Activated naive CD8-positive, alpha-beta T cell treated with anti-CD3 and anti-CD28 coated beads, Interleukin-2, amount 10 ng/mL, durations not matched to agents 7 days and 5 days (primary cell): ENCODE measurements at places on chromosomes 11 and 22. TPM values are rescaled to one million over a fixed set of nuclear protein-coding genes. Genes with fewer than 3 reads are reported as not detected.

DNA sequence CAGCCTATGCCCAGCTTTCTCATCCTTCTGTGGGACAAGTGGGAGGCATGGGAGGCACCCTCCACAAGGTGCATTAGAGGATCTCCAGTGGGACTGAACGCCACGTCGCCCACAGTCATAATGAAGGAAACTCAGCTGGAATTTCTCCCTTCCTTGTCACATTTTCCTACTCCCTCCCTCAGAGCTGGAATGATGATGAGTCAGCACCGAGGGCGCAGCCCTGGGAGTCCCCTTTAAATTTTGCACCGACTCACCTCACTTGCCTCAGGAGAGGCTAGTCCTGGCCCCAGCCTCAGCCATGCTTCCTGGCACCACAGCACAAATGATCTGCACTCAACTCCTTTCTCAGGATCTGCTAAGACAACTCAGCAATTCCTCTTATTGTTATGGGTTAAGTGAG is 34.3 kb downstream of the DBX1 start:
- no peak overlapping the region for H3K27ac ChIP-seq
- DNase-seq = no peak
- H3K36me3 ChIP-seq = no peaks in the 10 kb centered on the region
- H3K27me3 ChIP-seq = peaks cover 17% of the 10 kb centered on the region

DNA sequence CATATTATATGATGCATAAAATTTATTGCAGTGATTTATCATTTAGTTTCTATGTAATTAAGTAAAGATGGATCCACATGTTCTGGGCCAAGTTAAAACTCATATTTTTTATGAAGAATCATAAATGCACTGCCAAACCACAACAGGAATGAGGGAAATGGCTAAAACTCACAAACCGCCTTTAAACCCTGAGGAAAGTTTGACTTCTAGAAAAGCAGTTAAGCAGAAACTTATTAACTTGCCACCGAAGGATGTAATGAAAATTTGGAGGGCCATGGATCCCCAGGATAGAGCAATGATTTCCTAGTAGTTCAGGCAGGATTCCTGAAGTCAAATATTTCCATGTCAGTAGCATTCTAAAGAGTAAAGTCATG is 218.3 kb upstream of the CTSC start:
- H3K27ac ChIP-seq = no peak overlapping the region
- no peaks in the 10 kb centered on the region for H3K4me1 ChIP-seq
- no peaks in the 10 kb centered on the region for H3K36me3 ChIP-seq
- H3K27me3 ChIP-seq = peaks cover 6% of the 10 kb centered on the region
- no peak overlapping the region for H3K4me3 ChIP-seq

DNA sequence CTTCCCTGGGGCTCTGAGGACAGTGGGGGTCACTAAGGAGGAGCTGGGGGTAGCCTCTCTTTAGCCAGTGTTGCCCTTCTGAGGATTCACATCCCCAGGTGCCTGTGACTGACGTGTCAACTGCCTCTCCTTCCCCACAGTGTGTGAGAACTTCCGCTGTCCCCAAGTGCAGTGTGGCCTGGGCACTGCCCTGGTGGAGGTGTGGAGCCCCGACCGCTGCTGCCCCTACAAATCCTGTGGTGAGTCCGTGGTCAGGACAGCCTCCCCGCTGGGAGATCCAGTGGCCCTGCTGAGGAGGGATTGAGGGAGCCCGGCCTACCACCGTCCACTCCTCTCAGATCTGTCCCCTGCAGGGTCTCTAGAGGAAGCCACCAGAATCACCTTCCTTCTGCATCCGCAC is 81.1 kb upstream of the MYOD1 start:
- no peak overlapping the region for H3K27ac ChIP-seq
- H3K4me3 ChIP-seq = no peak overlapping the region
- DNase-seq = no peak
- peaks cover 4% of the 10 kb centered on the region for H3K27me3 ChIP-seq

DNA sequence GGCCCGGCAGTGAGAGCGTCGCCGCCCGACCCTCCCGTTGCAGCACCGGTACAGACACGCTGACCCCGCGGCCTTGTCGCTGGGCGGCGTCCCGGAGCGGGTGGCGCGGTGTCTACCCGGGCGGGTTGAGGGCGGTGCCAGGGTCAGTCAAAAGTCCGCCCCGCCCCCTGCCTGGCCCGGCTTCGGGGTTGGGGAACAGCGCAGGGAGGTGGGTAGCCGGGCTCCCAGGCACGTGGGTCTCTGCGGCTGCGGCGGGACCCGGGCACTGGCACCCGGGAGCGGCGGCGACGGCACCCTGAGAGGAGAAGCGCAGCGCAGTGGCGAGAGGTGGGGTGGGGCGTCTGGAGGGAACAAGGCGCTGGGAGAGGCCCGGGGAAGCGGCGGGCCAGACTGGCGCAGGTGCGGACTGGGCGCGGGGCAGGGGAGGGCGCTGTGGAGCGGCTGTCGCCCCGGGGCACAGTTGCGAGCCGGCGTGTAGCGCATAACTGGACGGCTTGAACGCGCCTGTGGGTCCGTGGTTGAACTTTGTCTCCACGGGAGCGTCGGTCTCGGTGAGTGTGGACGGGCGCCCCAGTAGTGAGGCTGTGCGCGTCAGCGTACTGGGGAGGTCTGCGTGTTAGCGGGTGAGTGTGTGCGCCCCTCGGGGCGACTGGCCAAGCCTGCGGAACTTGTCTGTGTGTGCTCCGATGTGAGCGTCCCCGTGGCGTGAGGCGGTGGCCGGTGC is at the start of gene P2RY2:
P2RY2 (plus strand) TSS at position 176 of the 724 bp plus-strand sequence. CDS start 15,879 bp downstream, outside the sequence.
- H3K27ac ChIP-seq = no peak within 1 kb of the TSS
- H3K4me3 ChIP-seq = peak within 1 kb of the TSS; percentile 52
- H3K4me1 ChIP-seq = peaks cover 4% of the 10 kb centered on the region
- H3K36me3 ChIP-seq = no peaks in the 10 kb centered on the region
- H3K27me3 ChIP-seq = peaks cover 40% of the 10 kb centered on the region
- peak; percentile 67 for DNase-seq

GRCh38 chr11:121389651-121390050 is 62.5 kb upstream of the SORL1 start:
- H3K4me3 ChIP-seq = no peak overlapping the region
- peaks cover 3% of the 10 kb centered on the region for H3K27me3 ChIP-seq

DNA sequence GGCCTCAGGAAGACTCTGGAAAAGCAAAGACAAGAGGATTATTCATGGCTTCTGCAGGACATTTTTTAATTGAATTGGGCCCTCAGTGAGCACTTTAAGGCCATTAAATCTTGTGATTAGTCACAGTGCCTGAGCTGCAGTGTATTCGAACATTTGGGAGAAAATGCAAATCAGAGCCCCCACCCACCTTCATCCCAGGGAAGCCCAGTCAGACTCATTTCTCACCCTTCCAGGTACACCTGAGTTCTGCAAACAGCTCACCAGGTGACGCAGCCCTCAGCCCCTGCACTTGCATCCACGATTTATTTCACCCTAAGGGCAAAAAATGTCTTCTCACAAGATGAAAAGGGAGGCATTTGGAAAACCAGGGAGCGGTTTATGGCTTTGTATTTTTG is 128.7 kb downstream of the MPPED1 start:
- H3K4me3 ChIP-seq = no peak overlapping the region
- no peak overlapping the region for H3K27ac ChIP-seq
- peaks cover 3% of the 10 kb centered on the region for H3K27me3 ChIP-seq
- no peaks in the 10 kb centered on the region for H3K36me3 ChIP-seq
- DNase-seq = no peak

DNA sequence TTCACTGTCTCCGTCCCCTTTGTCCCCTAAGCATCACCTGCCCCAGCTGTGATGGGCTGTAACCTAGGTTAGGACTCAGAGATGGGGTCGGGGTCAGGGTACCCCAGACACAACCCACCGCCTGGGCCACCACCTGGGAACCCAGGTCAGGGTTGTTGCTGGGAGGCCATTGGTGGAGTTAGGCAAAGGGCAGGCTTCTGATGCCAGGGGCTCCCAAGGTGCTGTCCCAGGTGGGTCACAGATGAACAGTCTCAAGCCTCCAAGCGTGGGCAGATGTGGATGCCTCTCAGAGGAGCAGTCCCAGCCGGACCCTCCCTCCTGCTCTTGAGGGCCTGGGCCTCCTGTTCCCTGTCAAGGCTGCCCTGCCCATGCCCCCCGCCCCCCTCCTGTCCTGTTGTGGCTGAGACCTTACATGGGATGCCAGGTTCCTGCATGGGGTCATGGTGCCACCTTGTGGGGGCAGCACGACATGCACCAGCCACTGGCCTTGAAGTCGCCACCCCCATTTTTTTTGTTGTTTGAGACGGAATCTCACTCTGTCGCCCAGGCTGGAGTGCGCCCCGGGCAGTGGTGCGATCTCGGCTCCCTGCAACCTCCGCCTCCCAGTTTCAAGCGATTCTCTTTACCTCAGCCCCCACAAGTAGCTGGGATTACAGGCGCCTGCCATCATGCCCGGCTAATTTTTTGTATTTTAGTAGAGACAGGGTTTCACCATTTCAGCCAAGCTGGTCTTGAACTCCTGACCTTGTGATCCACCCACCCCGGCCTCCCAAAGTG is 12.1 kb downstream of the GATD1 start:
- H3K4me1 ChIP-seq = no peaks in the 10 kb centered on the region
- no peak overlapping the region for H3K27ac ChIP-seq
- peaks cover 3% of the 10 kb centered on the region for H3K36me3 ChIP-seq
- H3K27me3 ChIP-seq = no peaks in the 10 kb centered on the region
- peak; percentile 69 for DNase-seq

GRCh38 chr11:46553814-46554212 is 40.0 kb downstream of the AMBRA1 start:
- no peak overlapping the region for H3K4me3 ChIP-seq
- H3K27me3 ChIP-seq = peaks cover 2% of the 10 kb centered on the region
- H3K27ac ChIP-seq = no peak overlapping the region
- peaks cover 18% of the 10 kb centered on the region for H3K36me3 ChIP-seq

- H3K27ac ChIP-seq = no peak overlapping the region
- peaks cover 5% of the 10 kb centered on the region for H3K27me3 ChIP-seq
- H3K4me1 ChIP-seq = no peaks in the 10 kb centered on the region
- H3K36me3 ChIP-seq = no peaks in the 10 kb centered on the region
- DNase-seq = no peak
- H3K4me3 ChIP-seq = no peak overlapping the region
Observed at GRCh38 chr11:134955281-134955680, 543.2 kb upstream of the B3GAT1 start.

- DNase-seq = no peak
- no peak overlapping the region for H3K4me3 ChIP-seq
- H3K4me1 ChIP-seq = peaks cover 25% of the 10 kb centered on the region
- no peaks in the 10 kb centered on the region for H3K27me3 ChIP-seq
- no peak overlapping the region for H3K27ac ChIP-seq
Observed at GRCh38 chr11:105046898-105047579, 1.9 kb upstream of the CARD16 start.

- H3K4me3 ChIP-seq = no peak overlapping the region
- no peak overlapping the region for H3K27ac ChIP-seq
- DNase-seq = no peak
- no peaks in the 10 kb centered on the region for H3K27me3 ChIP-seq
- no peaks in the 10 kb centered on the region for H3K36me3 ChIP-seq
- H3K4me1 ChIP-seq = no peaks in the 10 kb centered on the region
Observed at GRCh38 chr11:38791346-38791961, 2193.4 kb upstream of the RAG2 start.

DNA sequence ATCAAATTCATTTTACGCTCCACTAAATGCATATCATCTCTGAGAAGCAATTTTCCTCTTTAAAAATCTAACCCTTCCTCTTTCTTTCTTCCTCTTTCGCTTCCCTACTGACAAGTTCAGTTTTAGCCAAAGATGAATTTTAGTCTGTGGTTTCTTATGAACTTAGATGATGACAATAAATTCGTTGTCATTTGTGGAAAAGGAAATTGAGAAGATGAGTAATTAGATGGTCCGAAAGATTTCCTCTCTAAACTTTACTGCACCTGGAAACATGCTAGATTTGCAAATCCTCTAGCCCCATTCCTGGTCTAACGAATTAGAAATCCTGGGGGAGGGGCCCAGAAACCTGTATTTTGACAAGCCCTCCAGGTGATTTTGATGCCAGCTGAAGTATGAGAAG is 855.4 kb upstream of the CHORDC1 start:
- H3K4me3 ChIP-seq = no peak overlapping the region
- no peak for DNase-seq
- no peaks in the 10 kb centered on the region for H3K27me3 ChIP-seq
- no peaks in the 10 kb centered on the region for H3K36me3 ChIP-seq

- no peaks in the 10 kb centered on the region for H3K36me3 ChIP-seq
- DNase-seq = peak; percentile 20
- H3K27ac ChIP-seq = no peak overlapping the region
- H3K4me1 ChIP-seq = peaks cover 2% of the 10 kb centered on the region
Observed at GRCh38 chr22:19877626-19878339, 23.1 kb upstream of the GNB1L start.

GRCh38 chr22:44719586-44720368 is 17.8 kb downstream of the PRR5 start:
- H3K4me3 ChIP-seq = no peak overlapping the region
- DNase-seq = no peak
- H3K27ac ChIP-seq = no peak overlapping the region
- H3K4me1 ChIP-seq = peaks cover 5% of the 10 kb centered on the region
- no peaks in the 10 kb centered on the region for H3K27me3 ChIP-seq

DNA sequence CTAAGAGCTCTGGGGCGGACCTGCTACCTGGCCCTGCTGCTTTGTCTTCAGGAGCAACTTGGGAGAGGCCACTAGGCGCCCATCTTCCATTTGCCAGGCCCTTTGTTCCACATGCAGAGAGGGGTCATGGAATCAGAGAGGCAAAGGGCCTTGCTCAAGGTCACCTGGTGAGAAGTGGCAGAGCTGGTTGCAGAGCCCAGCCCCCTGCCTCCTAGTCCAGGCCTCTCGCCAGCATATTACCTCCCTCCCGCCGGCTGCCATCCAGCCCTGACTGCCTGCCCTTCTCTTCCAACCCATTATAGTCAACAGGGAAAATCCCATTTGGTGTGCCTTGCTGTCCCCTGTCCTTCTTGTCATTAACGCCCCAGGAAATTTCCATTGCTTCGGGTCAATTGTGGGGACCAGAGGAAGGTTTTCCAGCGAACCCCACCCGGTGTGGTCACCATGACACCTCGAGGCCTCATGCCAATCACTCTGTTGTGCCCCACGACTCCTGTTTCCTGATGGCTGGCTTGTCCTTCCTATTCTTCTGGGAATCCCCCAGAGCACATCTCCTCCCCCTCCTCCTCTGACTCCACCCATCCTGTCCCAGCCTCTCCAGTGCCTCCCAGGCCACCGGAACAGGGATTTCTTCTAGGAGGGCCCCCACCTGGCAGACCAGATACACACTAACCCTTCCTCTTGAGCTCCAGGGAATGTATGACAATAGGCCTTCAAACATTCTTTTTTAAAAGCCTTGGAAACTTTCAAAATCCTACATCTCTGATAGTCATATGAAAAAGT is 77.0 kb downstream of the NECTIN1 start:
- H3K36me3 ChIP-seq = no peaks in the 10 kb centered on the region
- no peak for DNase-seq
- no peak overlapping the region for H3K4me3 ChIP-seq
- H3K27me3 ChIP-seq = peaks cover 8% of the 10 kb centered on the region
- no peak overlapping the region for H3K27ac ChIP-seq

PTPN5 gene
- not detected for total RNA-seq

GAS2 gene
- 2.4 TPM for total RNA-seq

ANAPC15 gene
- 52.5 TPM for total RNA-seq

NRXN2 gene
- total RNA-seq = 0.36 TPM

OTOG gene
- total RNA-seq = not detected

TRIM29 gene
- total RNA-seq = not detected

IGSF9B gene
- 91.8 TPM for total RNA-seq

ZNF215 gene
- 1.1 TPM for total RNA-seq

DEFB131B gene
- not detected for total RNA-seq

NAALADL1 gene
- 22.3 TPM for total RNA-seq
